ENCODE measurements at places on chromosomes 6 and 20.

DNA sequence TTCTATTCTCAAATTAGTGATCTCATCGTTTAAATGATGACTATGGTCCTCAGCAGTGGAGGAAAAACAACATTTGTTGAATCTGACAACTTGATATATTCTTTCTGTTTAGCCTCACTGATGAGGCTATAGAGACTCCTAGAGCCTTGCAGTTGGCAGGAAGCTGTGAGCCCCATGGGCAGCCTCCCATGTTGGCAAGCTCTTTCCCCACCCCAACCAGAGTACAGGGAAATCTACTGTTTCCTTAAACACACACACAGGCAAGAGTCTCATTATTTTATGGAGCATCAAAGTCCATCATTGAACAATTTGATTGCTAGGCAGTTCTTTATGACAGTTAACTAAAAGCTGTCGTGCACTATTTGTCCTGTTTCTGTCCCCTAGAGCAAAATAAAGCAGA lies 498.2 kb upstream of the CITED2 start:
- DNase-seq = no peak

GRCh38 chr20:64093013-64093503 lies 8.9 kb upstream of the LKAAEAR1 start:
- DNase-seq = no peak

- DNase-seq = no peak
These were observed 46.1 kb upstream of the ZNF831 start for GRCh38 chr20:59117526-59117925.

GRCh38 chr6:19004176-19004575 lies 617.0 kb downstream of the RNF144B start:
- DNase-seq = no peak

GRCh38 chr20:48809673-48810072 lies 18.1 kb downstream of the PREX1 start:
- no peak for DNase-seq

DNA sequence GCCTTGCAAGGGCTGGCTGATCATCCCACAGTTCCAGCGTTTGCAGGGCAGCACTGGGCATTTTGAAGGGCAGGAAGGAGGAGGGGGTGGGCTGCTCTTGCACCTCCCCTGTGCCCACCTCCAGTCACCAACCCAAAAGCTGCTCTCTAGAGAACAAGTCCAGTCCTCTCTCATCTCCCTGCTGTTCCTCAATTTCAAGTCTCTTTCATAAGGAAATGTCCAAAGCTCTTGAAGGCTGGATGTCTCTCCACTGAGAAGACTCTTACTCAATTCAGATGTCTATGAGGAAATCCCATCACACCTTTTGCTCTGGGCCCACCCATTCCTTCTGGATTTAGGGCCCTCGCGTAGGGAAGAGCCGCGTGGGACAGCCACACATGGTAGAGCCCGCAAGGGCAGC lies 31.7 kb downstream of the WRNIP1 start:
- no peak for DNase-seq

- no peak for DNase-seq
These were observed 78.5 kb upstream of the HDAC2 start for GRCh38 chr6:114049367-114049966.

GRCh38 chr6:29355603-29356002 lies 13.1 kb downstream of the OR5V1 start:
- no peak for DNase-seq

- no peak for DNase-seq
These were observed 48.6 kb upstream of the CD2AP start for GRCh38 chr6:47428746-47429664.

DNA sequence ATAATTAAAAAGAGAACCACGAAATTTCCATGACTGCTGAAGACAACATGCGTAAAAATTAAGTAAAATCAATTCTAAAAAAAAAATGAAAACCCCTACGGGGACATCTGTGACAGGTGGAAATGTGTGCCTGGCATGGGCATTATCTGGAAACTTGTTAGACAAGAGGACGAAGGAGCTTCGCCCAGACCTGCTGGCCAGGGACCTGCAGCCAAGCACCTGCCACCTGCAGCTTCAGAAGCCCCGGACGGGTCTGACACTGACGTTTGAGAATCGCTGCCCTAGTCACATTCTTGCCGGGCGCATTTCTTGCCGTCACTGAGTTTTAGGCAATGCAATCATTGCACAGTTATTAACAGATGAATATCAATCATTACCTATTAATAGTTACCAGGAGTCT lies 140.3 kb downstream of the SMOC2 start:
- DNase-seq = no peak

GRCh38 chr6:113143206-113143605 lies 713.9 kb upstream of the MARCKS start:
- DNase-seq = no peak

DNA sequence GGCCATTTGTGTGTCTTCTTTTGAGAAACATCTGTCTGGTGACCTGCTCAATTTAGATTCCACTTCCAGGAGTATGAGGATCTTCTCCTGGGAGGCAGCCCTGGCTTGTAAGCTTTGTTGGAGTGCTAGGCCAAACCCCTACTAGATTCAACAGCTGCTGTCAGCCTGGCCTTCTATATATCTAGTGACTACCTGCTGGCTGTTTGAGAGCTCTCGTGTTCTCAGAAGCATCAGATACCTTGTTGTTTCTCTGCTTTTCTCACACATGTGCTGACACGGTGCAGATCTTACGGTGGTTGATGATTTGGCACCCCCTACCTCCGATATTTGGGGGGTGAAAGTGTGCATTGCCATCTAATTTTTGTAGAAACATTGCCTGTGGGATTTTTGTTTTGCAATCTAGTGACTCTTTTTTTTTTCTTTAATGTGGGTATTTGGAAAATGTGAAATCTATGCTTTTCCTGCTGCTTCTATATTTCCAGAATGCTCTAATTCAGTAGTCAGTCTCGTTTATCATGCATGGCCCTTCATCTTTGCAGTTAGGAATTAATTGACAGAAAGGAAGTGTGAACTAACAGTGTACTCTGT lies 4.7 kb downstream of the CCN2 start:
- peak; percentile 68 for DNase-seq

DNA sequence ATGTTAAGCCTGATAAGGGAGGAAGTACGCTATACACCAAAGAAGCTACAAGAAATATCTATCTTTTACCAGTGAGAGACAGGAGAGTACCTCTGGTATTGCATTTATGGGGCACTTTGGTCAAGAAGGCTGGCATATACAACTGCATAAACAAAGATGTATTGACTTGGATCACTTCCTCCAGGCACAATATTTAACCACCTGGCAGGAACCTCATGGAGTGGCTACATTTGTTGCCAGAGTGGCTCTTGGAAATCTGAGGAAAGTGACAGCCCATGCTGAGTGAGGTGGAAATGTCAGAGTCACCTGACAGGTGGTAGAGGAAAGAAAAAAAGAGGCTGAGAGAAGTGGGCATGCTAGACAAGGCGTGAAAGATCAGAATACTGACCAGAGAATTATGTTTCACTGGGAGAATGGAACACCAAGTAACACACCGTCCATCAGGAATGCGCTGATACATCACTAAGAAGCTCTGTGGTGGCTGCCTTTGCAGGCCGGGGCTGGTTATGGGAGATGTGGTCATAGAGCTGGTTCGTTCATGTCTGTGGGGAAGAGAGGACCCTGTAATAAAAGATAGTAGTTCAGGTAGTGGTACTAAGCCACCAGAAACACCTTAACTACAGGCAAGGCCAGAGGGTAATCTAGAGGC lies 61.4 kb upstream of the UFL1 start:
- no peak for DNase-seq

DNA sequence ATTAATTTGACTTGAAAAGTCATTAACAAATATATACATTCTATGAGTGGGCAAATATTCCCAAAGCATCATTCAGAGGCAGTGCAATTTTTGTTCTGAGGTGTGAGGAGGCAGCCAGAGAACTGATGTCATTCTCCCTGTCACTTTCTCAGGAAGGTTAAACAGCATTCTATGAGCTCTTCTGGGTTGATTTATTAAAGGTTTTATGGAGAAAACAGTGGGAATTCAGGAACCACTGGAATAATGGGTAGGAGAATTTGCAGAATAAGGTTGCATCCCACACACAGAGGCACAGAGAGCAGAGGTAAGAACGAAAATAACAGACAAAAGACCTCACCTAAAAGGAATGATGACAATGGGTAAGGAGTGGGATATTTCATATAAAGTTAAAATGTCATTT lies 860.6 kb downstream of the TFAP2A start:
- DNase-seq = no peak

- DNase-seq = no peak
These were observed 152.9 kb upstream of the ATXN1 start for GRCh38 chr6:16914184-16914583.

DNA sequence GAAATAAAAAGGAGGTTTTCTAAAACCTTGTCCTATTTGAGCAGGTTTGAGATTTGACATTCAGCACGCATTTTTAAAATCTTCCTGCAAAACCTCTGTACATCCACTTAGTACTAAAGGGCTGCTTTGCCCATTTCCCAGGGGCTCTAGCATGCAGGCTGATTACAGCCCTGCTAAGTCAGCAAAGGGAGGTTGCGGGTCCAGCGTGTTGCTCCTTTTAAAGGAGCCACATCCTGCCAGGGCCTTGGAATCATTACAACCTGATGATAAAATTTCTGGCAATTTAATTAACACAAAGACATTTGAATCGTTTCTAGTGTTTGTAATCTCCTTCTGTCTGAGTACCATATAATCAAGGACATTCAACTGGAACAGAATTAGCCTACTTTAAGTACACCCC lies 455.1 kb upstream of the CITED2 start:
- DNase-seq = no peak

- DNase-seq = no peak
These were observed 600.7 kb downstream of the HDGFL1 start for GRCh38 chr6:23170049-23170448.

DNA sequence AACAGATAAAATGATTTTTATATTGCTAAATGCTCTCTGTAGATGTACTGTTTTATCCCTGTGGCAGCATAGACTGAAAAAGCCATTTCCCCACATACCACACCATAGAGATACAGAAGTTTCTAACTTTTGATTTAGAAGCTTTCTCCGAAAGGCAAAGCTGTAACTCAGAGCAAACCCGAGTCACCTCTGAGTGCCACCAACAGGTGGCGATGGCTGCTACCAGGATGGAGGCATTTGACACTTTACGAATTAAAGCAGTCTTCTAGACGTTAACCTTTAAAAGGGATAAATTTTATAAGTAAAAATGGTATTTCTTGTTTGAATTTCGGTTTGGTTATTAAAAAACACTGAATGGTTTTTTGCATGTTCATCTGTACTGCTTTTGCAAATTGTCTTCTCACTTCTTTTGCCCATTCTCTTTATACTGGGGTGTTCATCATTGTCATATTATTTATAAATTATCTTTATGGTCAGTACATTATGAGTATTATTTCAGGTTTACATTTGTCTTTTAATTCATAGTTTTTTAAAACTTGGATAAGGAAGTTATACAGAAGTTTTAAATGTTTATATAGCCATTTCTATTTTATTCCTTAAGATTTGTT lies 201.0 kb upstream of the CEP162 start:
- DNase-seq = peak; percentile 71

DNA sequence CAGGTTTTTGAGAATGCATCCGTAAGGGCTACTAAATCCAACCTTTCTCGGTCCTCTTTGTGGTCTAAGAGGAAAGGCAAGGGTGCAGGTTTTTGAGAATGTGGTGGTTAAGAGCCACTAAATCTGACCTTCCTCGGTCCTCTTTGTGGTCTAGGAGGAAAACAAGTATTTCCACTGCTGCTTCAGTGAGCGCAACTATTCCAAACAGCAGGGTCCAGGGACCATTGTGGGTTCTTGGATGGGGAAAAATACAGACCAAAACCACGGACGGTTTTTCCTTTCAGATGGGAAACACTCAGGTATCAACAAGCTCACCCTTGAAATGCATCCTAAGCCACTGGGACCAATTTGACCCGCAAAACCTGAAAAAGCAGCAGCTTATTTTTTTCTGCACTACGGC lies 21.9 kb downstream of the BTBD9 start:
- DNase-seq = peak; percentile 44

DNA sequence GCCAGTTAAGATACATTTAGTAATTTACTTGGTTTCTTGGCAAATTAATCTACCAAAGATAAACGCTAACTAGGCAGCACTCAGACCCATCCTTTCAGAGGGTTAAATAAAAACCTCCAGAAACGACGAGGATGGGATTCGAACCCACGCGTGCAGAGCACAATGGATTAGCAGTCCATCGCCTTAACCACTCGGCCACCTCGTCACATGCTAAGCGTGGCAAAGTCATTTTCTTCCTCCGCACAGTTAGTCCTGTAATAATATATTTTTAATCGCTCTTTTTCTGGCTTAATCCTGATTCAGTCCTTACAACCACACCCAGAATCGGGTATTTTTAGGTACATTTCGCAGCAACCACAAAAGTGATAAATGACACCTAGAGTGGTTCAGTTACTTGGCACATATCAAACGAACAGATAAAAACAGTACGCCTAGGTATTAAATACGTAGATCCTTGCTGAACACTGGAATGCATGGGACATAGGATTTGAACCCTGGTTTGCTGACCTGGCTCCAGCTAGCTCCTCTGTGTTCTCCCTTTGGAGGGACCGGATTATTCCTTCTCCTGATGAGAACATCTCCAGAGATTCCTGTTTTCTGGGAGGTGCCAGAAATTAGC lies 71.6 kb downstream of the GPX5 start:
- DNase-seq = peak; percentile 61

DNA sequence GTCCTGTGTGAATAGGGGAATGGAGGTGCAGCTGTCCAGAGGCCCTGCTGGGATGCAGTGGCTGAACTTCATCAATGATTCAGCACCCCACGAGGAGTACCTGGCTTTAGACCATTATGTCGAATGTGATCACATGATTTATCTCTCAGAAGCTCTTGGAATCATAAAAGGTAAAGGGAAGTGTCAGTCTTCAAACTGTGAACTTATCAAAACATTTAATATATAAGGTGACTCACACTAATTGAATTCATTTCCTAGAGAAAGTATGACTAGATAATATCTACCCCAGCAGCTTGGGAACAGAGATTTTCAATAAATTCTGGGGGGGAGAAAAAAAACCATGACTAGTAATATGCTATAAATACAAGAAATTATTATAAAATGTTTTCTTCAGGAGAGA lies 29.5 kb downstream of the ALDH8A1 start:
- no peak for DNase-seq

- peak; percentile 82 for DNase-seq
These were observed 11.0 kb downstream of the ROS1 start for GRCh38 chr6:117414770-117415169.

GRCh38 chr6:50527985-50528384 lies 185.3 kb upstream of the TFAP2D start:
- DNase-seq = no peak
